NCI-H510A (cell line): ENCODE measurements at places on chromosomes 1 and 21.

DNA sequence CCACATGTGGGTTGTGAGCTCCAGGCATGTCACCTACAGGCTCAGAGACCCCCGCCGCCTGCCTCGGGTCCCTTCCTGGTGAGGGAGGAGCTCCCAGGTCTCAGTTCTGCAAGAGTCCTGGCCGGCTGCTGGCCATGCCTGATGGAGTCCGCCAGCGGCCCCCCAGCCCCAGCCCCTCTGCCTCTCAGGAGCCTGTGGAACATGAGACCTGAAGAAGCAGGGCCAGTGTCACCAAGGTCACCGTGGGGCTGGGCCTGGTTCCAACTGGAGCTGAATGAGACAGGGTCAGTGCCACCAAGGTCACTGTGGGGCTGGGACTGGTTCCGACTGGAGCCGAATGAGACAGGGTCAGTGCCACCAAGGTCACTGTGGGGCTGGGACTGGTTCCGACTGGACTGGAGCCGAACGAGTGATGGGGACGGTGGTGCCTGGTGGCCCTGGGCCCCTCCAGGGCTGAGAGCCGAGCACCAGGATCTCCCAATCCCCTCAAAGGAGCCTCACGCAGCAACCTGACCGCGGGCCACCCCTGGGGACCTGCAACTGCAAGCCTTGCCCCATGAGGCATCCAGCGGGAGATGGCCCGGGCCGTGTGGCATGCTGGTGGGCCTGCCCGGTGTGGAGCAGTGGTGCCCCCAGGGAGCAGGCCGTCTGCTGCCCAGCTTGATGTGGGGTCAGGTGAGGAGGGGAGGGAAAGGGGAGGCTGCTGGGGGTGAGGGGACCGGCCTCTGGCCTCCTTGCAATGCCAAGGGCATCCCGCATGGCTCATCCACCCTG, 14.5 kb upstream of the PTTG1IP start:
- DNase-seq, result no peak

- no peak for DNase-seq
These were observed 17.7 kb downstream of the MECR start for GRCh38 chr1:29213055-29213454.

GRCh38 chr21:37797403-37797802, 118.9 kb downstream of the KCNJ6 start:
- DNase-seq, result no peak

DNA sequence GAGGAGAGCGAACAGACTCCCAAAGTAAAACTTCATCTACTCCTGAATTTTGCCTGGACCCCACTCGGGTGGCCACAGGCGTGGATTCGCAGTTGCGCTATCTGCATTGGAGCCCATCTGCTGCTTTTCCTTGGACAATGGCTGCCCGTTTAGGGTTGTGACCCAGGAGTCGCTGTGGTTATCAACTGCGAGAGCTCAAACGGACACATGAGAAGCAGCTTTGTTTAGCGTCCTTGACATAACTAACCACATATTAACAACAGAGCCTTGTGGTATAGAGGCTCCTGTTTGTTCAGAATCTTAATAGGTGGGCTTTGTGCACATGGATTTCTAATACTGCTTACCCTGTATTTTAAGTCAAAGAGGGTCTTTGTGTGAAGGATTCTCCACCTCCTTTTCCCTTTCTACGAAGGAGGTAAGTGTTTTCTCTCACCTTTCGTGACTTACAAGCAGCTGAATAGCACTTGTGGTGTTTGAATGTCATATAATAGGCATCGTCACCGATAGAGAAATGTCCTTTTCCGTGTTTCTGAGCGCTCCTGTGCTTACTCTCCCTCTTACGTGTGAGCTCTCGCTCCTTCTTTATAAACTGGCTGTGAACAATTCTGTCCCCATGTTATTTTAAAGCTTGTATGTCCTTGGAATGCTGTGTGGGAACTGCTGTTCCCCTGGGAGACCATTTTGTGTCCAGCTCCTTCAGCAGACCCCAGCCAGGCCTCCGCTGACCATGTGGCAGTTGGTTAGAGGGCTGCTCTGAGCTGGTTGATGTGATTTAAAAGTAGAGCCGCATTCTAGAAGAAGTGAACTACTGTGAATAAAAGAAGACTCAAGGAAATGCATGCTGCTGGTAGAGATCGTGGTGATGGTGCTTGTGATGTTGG, 441.4 kb downstream of the RPS6KC1 start:
- DNase-seq, result no peak

DNA sequence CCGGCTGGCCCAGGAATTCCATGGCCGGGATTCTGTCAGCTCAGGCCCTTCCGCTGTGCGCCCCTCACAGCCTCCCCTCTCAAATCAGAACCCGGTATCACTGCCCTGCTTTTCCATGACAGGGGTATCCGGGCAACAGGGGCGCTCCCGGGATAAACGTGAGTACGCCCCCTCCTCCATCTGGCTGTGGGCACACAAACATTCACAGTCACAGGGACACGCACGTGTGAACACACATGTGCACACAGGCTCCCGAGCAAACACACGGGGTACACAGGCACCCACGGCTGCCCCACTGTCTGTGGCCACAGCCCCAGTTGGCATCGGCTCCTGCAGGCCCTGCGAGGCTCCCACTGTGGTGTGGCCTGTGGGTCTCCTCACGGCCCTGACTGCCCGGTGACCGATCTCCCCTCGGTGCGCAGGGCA, 16.7 kb downstream of the COL6A1 start:
- DNase-seq, result no peak

DNA sequence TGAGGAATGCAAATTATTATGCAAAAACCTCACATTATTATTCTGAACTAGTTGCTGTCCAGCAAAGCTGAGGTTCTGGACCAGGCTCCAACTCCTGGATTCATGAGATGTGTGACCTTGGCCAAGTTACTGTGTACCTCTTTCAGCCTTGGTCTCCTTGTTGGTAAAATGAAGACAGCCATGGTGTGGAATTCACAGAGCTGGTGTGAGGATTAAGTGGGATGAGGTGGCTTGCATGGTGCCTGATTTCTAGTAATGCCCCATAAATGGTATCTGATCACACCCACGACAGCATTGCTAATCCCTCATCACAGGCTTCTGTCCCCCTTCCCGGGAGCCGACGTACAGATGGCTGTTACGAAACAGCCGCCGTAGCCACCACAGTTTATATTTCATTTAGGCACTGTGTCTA, 59.6 kb downstream of the PGBD5 start:
- DNase-seq, result no peak

DNA sequence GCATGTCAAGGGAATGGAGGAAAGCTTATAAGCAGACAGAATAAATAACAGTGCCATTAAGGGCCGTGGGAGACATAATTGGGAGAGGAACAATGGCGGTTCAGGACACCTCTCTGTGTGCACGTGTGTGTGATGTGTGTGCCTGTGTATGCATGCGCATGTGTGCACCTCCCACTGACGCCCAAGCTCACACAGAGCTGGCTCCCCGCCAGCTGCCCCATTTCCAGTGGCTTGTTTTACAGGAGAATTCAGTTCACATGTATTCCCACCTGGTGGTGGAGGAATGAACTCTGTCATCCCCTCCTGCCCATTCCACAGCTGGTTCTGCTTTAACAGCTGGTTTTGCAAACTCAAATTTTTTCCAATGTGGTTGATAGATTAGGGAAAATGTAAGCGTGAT, 262.2 kb downstream of the AJAP1 start:
- DNase-seq, result no peak

GRCh38 chr1:162317621-162318020, 59.0 kb downstream of the SPATA46 start:
- no peak for DNase-seq
